Stimulated activated CD8-positive, alpha-beta memory T cell treated with anti-CD3 and anti-CD28 coated beads, Interleukin-7, amount 100 ng/mL, for 1 hour (primary cell): ENCODE measurements at places on chromosomes 1 and 21.

DNA sequence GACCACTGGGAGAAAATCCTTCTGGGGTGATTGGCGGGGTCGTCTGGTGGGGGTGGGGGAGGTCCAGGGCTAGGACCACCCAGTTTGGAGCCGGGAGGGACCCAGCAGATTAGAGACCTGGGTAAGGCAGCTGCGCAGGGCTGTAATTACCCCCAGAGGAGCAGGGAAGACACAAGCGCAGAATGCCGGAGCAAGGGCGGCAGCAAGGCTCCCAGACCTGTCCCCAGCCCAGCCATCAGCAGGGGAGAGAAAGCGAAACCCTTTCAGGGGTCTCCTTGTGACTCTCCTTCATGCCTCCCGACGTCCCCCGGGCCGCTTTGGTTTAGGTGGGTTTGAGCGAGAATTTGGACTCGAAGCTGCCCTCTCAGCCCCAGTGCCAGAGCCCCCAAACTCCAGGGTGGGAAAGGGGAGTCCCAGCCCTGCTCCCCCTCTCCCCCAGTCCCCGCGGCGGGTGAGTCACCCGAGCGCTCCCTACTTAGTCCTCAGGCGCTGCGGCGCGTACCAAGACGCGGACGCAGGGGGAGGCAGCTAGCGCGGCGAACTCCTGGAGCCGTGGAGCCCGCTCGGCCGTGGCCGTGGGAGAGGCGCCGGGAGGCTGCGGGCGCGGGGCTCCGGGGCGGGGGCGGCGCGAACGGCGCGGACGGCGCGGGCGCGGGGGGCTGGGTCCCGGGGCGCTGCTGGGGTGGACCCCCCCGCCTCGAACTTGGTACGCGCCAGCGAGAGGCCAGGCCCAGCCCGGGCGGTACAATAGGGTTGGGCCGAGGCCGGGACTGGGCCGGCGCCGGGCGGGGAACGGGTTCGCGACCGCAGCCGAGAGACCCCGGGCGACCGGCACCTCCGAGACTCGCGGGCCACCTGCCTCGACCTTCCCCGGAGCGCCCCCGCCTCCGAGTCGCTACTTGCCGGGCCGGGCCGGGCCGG, at the start of gene MAP7D1:
Gene MAP7D1 (plus strand): TSS at position 753 of the 921 bp plus-strand sequence. CDS start 258 bp downstream, outside the sequence.
- DNase-seq: peak; percentile 65

GRCh38 chr1:160781914-160782689, 13.9 kb upstream of the LY9 start:
- DNase-seq: no peak

DNA sequence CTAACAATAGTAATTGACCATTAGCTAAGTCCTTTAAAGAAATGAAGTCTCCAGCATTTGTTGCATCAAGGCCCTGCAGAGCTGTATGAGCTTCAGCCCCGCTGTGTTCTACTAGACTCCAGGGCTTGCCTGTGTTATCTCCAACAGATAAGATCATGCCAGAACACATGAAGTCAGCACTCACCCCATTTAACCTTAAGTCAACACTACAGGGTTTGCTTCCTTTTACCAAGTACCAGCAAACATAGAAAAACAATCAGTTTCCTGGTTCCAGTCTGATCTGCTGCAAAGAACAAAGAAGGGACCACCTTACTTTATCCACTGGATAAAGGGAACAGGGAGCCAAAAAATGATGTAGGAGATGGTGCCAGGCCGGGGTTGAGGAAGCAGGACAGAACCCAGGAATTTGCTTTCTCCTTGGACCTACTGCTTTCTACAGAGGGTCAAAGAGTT, 41.3 kb upstream of the ENAH start:
- no peak for DNase-seq

DNA sequence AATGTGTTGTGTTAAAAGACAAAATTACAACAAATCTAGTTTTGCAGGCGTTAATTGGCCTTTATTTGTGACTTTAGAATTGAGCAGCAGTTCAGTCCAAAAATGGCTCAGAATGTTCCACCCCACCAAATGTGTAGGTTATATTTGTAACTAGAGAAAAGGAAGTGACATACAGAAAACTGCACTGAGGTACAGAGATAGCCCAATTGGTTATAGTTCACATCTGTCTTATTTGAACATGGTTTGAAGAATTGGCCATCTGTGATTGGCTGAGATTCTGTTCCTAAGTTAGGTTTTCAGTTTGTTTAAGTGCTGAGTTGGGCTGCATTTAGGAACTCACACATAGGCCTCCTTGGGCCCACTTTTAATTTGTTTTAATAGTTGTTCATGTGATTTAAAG, 12.0 kb upstream of the FMO2 start:
- DNase-seq: no peak

DNA sequence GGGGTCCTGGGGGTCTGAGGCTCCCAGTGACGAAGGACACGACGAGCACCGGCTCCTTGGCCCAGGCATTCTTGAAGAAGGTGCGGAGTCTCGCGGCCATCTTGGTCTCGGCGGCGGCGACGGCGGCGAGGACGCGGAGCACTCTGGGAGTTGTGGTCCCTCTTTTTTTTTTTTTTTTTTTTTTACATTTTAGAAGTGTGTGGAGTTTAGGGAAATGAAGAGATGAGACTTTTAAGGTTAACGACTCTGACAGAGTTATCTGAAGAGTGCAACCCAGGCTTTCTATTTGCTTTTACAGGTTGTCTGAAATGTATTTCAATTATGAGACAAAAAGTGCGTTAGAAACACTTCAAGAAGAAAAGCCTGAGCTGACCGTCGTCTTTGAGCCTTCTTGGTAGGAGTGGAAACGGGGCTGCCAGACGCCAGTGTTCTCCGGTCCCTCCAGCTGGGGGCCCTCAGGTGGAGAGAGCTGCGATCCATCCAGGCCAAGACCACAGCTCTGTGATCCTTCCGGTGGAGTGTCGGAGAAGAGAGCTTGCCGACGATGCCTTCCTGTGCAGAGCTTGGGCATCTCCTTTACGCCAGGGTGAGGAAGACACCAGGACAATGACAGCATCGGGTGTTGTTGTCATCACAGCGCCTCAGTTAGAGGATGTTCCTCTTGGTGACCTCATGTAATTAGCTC, 9.7 kb downstream of the OR2B11 start:
- DNase-seq: no peak

- no peak for DNase-seq
Measured at GRCh38 chr1:115140442-115141144, 51.3 kb upstream of the TSPAN2 start.

GRCh38 chr1:159014851-159015250, 5.1 kb downstream of the IFI16 start:
- DNase-seq: no peak

GRCh38 chr1:226108935-226109828, 46.7 kb downstream of the H3-3A start:
- no peak for DNase-seq
